ENCODE measurements at places on chromosomes 11 and 22.

DNA sequence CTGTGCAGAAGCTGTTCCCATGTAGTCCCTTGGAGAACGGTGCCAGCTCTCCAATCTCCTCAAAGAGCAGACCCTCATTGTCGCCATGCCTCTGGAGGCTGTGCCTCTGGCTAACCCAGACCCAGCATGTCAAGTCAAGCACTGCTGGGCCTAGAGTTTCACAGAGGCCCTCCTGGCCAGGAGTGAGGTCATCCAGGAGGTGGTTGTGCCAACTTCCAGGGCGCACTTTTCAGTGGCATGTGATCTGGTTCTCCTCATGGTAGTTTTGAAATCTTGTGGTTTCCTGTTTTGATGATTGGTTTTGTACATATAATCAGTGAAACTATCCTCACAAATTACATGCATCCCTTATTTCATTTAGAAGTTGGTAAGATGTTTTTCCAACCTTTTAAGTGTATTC lies 78.9 kb downstream of the PPFIBP2 start:
- no peak for DNase-seq

GRCh38 chr11:95247883-95248282 lies 16.9 kb upstream of the SESN3 start:
- no peak for DNase-seq

- DNase-seq, result no peak
These were observed 3.0 kb downstream of the C11orf68 start for GRCh38 chr11:65915821-65916251.

DNA sequence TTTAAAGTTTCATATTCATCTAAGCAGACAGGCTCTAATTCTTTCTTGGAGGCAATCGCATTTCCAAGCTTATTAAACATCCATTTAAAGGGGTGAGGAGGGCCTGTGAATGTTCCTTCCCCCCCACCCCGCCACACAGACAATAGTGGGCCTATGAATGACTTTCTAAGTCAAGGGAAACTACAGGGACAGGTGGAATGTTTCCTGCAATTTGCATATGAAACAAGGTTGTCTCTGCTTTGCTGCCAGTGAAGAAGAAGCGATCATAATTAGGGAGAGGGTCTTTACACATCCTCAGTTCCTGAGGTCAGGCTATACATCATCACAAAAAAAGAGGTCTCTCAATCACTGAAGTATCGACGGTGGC lies 127.9 kb upstream of the OPCML start:
- DNase-seq, result no peak

GRCh38 chr11:41666951-41667653 lies 207.7 kb upstream of the LRRC4C start:
- no peak for DNase-seq

DNA sequence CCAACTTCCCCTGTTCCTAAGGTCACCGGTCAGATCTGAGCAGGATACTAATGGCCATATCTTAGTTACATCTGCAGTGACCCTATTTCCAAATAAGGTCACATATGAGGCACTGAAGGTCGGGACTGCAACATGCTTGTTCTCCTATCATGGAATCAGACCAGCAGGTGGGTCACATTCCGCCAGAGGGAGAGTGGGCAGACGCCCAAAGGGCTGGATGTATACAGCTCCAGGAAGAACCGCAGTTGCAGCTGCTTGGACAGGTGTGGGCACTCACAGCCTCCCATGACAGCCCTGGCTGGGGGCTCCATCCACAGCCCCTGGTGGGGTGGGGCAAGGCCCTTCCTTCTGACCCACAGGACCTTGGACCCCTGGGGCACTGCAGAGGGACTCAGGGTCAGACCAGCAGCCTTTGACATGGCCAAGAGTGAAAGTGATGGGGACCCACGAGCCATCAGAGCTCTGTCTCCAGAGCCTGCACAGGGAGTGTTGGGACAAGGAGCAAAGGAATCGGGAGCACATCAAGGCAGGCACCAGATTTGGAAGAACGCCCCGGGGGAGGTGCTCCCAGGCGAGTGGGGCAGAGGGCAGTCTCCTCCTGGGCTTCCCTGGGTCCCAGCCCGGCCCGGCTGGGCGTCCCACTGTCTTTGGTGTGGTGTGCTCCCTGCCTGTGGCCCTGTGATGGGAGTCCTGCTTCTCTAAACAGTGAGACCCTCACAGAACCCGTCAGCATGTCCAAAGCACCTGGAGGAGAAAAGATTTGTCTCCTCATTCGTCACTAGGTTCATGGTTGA lies 13.3 kb upstream of the CD81 start:
- DNase-seq, result no peak
